Osteocyte (in vitro differentiated cells): ENCODE measurements at places on chromosomes 3 and 15. TPM values are rescaled to one million over a fixed set of nuclear protein-coding genes. Genes with fewer than 3 reads are reported as not detected.

CBLB gene
- total RNA-seq, result 24.6 and 28.8 TPM in 2 replicates

ZBTB47 gene
- 26.7 and 29.2 TPM in 2 replicates for total RNA-seq

DNAH1 gene
- total RNA-seq, result 9.4 and 9.7 TPM in 2 replicates

MITF gene
- 5.8 and 6.1 TPM in 2 replicates for total RNA-seq

NANOGP8 gene
- 0.54 TPM in 1 of 2 replicates, not detected in the other for total RNA-seq

ADGRG7 gene
- not detected in 2 replicates for total RNA-seq

PPARG gene
- total RNA-seq, result 4.4 and 6.2 TPM in 2 replicates

ABHD17C gene
- total RNA-seq, result 14.4 and 17.7 TPM in 2 replicates

EOMES gene
- not detected in 2 replicates for total RNA-seq

CEP97 gene
- total RNA-seq, result 10.8 and 12.7 TPM in 2 replicates
